ENCODE measurements at places on chromosomes 12 and 14.

DNA sequence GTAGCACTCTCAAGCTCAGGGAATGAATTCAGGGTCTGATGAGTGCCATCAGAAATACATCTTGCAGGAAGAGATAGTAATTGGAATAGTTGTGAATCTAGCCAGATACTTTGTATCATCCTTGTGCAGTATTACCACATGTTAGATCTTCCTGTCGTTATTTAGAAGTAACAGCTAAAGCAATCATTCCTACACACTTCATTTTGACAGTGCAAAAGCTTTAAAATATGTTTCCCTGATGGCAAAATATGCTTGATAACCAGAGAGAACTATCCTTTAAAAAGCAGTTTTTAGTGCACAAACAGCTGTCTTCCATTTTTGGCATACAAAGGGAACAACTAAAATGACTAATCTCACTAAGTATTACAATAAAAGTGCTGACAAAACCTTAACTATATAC, 149.5 kb upstream of the SLC38A2 start:
- DNase-seq = no peak

- no peak for DNase-seq
Measured at GRCh38 chr14:89792489-89793366, 161.8 kb downstream of the EFCAB11 start.

DNA sequence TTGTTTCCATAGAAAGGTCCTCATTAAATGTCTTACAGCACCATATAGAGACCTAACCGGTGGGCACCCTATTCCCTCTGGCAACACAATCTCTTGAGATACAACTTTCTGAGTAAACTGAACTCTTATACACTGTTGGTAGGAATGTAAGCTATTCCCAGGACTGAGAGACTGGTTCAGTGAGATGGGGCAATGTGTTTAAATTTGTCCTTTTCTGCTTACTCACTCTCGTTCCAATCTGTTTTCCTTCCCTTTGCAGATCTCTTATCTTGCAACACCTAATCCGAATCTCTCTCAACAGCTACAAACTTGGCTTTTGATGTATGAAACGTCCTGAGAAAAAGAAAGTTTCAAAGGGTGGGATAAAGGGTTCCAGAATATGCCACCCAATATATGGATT, 26.1 kb upstream of the ETV6 start:
- DNase-seq = no peak

GRCh38 chr14:100677554-100678468, 48.9 kb upstream of the DLK1 start:
- DNase-seq = no peak

DNA sequence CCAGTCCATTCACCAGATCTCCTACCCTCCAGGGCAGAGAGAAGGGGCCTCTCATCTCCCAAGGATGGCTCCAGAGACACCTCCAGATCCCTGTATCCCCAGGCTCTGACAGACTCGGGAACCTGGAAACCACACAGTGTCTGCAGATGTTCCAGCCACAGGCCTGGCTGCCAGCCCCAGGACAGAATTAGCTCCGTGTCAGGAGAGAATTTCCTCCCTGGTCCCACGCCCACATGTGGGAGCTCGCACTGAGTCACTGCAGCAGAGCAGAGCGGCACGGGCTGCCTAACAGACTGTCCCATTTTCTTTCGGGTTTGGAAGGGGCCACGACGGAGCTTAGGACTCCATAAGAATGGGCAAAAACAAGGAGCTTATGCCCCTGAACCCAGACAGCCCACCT, 33.6 kb downstream of the CMKLR1 start:
- DNase-seq = no peak

DNA sequence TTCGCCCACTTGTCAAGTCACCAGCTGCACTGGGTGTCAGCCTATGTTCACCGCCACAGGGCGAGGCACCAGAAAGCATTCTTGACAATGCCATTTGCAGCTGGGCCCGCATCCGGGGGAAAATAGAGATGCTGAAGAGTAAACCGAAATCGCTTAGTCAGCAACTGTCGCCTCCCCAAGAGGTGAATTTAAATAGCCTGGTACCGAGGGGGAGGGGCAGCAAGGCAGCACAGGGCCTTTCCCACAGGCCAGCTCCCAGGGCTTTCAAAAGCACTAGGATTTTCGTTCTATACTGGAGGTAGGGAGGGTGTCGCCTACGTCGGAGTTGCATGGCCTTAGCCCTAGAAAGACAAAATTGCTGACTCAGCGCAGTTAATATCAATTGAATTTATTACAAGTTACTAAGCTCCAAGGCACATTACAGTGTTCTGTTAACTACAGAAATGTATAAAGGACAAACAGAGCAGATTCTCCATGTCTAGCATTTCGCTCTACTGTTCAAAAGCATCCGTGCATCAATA, 4.3 kb downstream of the IRF2BPL start:
- peak; percentile 92 for DNase-seq

- DNase-seq = no peak
Measured at GRCh38 chr14:23447361-23448350, 12.2 kb upstream of the MYH7 start.

DNA sequence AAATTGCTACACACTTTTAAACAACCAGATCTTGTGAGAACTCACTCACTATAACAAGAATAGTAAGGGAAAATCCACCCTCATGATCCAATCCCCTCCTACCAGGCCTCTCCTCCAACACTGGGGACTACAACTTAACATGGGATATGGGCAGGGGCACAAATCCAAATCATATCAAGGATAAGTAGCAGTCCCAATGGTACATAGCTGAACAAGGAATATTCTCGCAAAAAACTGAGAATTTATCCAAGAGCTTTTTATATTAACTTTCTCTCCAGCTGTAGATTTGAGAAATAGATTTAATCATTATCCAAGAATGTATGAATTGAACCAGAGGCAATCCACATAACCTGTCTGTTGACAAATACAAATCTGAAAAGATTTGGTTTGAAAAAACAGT, 185.2 kb downstream of the TMTC3 start:
- DNase-seq = no peak

DNA sequence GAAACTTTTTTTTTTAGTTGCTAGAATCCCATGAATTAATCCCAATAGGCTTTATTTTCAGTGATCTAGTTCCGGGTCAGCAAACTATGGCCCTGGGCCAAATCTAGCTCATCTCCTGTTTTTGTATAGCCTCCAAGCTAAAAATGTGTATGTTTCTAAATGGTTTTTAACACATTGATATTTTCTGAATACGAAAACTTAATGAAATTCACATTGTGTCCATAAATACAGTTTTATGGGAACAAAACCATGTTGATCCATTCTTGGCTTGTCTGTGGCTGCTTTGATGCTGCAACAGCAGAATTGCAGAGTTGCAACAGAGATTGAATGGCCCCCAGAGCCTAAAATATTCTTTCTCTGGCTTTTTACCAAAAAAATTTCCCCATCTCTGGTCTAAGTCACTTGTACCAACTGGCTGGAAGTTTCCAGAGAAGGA, 47.5 kb downstream of the ZNF664 start:
- no peak for DNase-seq

DNA sequence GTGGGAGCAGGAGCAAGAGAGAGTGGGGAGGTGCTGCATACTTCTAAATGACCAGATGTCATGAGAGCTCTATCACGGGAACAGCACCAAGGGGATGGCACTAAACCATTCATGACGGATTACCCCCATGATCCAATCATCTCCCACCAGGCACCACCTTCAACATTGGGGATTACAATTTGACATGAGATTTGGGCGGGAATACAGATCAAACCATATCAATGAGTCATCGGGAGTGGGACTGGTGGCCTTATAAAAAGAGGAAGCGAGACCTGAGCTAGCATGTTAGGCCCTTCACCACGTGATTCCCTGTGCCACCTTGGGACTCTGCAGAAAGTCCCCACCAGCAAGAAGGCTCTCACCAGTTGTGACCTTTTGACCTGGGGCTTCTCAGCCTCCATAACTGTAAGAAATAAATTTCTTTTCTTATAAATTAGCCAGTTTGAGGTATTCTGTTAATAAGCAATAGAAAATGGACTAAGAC, 28.7 kb downstream of the COX8C start:
- no peak for DNase-seq

GRCh38 chr12:114025935-114026334, 59.8 kb upstream of the RBM19 start:
- no peak for DNase-seq

- no peak for DNase-seq
Measured at GRCh38 chr12:15522574-15523187, 200.4 kb downstream of the PTPRO start.

- DNase-seq = no peak
Measured at GRCh38 chr14:101927859-101928258, 36.5 kb upstream of the DYNC1H1 start.

DNA sequence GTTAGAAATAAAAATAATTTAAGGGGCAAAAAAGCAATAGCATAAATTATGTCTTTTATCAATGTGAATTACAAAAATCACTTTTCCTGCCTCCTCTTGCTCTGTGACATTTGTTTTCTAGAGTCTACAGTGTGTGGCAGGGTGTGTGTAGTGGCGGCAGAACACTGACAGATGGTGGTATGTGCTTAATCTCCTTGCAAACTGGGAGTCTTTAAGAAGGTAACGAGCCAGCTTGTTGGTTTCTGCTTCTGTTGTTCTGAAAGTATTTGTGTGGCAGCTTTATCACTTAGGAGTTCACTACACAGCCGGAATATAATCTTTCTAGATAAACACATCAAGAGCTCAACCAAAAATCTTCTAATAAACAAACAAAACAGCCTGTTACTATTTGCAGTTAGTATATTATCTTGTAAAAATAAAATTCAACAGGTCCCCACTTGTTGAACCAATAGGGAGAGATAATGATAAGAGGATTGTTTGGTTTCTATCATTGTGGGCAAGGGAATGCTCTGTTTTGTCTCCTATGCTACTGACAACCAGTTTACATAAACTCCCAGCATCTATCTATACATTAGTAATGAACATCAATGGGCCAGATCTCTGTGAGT, 13.0 kb downstream of the CDKL1 start:
- DNase-seq = no peak

DNA sequence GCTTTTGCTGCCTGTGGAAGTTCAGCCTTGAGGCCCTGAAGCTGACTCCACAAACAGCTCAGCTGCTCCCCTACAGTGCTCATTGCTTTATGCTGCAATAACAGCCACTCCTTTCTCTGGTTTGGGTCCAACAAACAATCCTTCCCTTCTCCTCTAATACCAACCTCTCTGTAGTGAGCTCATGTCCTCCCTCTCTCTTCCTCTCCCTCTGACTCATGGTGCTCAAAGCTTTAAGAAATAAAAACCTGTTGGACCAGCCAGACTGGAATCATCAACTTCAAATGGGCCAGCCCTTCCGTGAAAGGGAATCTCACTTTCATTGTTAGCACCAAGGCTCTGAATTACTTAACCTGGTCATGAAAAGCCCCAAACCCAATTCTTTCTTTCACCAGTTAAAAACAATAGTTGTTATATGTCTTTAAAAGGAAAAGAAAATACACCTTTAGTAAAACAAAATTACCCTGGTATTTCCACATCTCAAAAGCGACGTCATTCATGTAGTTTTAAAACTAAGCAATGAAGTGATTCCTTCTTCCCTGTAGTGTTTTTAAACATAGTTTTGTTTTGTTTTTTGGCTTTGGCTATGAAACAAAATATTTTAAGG, 126.4 kb downstream of the DUSP6 start:
- DNase-seq = peak; percentile 75

DNA sequence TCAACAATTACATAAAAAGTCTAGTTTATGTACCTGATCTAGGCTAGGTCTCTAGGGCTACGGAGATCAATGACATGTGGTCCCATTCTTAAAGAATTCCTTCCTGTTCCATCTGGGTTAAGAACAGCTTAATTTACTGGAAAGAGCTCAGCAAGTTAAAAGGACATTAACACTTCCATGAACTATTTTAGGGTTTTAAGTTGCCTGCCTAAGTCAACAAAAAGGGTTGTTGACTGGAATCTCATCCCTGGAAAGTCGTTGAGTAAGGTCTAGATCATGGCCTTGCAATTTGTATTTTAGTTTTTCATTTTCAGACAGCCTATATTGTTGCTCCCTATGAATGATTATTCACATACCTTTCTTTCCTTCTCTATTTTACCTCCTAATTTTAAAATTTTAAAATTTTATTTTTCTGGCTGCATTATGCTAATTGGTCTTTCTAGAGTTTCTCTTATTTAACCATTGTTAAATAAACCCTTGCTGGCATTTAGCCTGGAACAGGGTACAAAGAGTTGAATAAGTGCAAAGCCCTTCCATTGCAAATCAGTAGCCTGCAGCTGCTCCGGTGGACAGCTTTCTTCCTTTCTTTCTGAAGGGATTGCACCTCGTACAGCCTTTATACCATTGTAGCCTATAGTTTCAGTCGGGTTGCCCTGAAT, 66.3 kb downstream of the VRK1 start:
- no peak for DNase-seq

Measured in activated CD4-positive, alpha-beta T cell treated with anti-CD3 and anti-CD28 coated beads, Interleukin-2, amount 10 ng/mL, durations not matched to agents 24 days and 14 days (primary cell).